Right lung (tissue), 10 donors: ENCODE measurements at places on chromosomes 2 and 18. TPM values are rescaled to one million over a fixed set of nuclear protein-coding genes. Genes with fewer than 3 reads are reported as not detected.

The FABP1 gene
- not detected for polyA plus RNA-seq

The LRATD1 gene
- polyA plus RNA-seq, result 12.9 TPM

DNA sequence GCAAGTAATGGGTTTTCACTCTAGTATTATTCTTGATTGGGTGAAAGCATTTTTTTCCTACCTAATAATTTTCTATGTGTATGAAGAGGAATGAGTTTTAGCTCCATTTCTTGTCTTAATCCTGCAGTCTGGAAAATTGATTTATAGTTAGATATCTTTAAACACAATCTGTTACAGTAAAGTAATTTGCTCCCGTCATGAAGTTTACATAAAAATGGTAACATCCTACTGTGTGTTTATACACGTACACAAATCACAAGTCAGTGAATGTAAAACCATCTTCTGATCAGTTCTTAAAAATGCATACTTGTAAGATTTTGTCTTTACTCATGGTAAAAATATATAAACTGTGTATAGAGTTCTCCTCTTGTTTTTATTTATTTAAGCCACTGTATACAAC is 51.1 kb downstream of the MAP2 start:
- DNase-seq, result no peak

DNA sequence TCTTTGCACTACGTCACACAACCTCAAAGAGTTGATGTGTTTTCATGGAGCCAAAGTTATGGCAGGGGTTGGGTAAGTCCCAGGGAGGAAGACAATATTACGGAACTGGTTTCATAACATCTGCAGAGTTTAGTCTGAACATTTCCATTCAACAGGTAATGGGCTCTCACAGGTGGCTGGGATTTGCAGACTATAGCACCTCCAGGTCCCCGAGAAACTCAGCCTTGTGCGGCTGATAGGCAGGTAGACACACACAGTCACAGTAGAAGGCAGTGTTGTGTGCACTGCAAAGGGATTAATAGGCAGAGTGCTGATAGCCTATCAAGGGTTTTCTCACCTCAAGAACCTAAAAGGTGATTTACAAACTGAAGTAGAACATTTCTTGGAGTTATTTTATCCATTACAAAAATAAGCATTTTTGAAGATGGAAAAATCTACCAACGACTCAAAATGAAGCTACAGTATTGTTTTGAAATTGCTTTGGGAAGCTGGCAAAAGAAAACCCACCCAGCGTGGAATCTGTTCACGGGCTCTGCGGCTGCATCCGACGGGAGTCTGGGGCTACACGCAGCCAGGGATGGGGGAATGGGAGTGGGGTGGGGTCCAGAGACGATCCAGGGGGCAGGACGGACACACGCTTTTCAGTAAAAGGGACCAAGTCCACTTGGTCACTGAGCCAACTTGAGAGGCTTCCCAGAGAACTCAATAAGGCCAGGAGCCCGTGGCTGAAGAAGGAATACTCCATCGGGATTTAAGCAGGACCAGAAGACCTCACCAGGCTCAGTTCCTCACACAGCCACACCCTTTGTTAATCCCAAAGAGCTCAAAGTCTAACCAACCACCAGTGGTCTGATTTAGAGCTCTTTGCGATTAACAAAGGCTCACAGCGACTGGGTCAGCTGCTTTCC is 82.9 kb downstream of the CHRNA1 start:
- DNase-seq, result peak; percentile 43

- peak; percentile 26 for DNase-seq
Observed at GRCh38 chr2:222358876-222359275, 60.1 kb upstream of the PAX3 start.

- DNase-seq, result no peak
Observed at GRCh38 chr2:212027681-212028628, 510.6 kb downstream of the ERBB4 start.

The POTEC gene
- 0.03 TPM for polyA plus RNA-seq

The FHOD3 gene
- 1.5 TPM for polyA plus RNA-seq

GRCh38 chr2:176885001-176885643 is 327.5 kb upstream of the HNRNPA3 start:
- no peak for DNase-seq
